Colonic mucosa (tissue), 4 donors: ENCODE measurements at places on chromosomes 16 and 17.

- no peak for DNase-seq
Observed at GRCh38 chr17:59002848-59003247, 103.8 kb downstream of the TRIM37 start.

GRCh38 chr17:15516150-15516549 is 47.1 kb downstream of the TVP23C start:
- DNase-seq, result no peak

- DNase-seq, result no peak
Observed at GRCh38 chr16:67015313-67015731, 13.6 kb upstream of the CBFB start.

DNA sequence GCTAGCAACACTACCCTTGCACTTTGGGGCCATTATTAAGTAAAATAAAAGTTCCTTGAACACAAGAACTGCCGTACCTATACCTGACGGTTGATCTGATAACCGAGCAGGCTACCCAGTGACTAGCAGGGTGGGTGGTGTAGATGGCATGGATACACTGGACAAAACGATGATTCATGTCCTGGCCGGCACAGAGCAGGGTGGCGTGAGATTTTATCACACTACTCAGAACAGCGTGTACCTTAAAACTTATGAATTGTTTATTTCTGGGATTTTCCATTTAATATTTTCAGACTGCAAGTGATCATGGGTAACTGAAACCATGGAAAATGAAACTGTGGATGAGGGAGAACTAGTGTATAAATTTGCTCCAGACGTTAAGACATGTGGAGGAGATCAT is 41.0 kb upstream of the MSI2 start:
- no peak for DNase-seq

- DNase-seq, result no peak
Observed at GRCh38 chr17:49789243-49789578, 730 bp downstream of the KAT7 start.

DNA sequence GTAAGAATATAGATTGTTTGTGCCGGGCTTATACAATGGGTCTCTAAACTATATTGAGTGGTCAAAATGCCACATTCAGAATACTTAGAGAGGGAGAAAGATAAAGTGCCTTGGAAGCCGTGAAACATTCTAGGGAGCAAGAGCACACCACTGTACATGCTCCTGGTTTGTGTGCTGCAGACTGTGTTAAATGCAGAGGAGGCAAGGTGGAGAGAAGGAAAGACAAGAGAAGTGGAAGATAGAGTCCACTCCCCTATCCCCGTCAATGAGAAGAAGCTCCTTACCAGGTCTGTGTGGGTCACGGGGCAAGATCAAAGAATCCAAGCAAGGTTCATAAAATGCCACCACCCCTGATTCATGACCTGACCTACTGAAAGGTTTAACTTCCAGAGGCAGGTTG is 267.1 kb upstream of the TBX2 start:
- no peak for DNase-seq

DNA sequence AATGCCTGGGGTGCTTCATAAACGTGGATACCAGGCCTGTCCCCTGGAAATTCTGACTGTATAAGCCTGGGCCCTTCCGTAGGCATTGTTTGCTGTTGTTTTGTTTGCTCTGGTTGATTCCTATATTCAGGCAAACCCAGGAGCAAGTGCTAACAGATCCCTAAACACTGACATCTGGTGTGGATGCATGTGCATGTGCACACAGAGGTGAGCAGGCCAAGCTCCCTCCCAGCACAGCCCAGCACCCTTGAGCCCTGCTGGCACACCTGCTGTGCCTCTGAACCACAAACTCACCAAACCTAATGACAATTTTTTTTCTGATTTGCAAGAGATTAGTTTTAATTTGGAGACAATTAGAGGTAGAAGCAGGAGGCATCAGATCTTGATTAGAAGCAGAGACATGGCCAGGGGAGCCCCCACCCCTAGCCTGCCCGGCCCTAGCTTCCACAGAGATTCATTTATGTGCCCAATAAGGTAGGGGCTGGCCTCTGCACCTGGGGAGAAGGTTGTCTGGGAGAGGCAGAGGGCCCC is 40.4 kb downstream of the TMEM132E start:
- DNase-seq, result no peak

- DNase-seq, result no peak
Observed at GRCh38 chr17:199191-199604, 17.7 kb upstream of the DOC2B start.

DNA sequence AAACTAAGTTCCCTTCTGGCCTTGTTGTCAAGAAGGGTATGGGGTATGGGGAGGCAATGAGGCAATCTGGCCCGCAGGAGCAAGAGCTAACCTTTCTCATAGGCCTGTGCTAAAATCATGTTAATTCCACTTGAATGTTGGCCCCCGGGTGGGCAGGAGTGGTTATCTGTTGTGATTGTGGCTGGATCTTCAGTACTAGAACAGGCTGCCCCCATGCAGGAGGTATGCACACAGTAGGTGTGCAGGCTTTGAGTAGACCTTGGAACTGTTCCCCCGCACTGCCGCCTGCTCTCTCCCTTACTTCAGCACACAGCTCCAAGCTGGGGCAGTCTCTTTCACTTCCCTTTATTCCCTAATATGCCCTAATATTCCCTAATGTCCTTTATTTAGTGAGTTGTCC is 52.4 kb upstream of the TANGO6 start:
- no peak for DNase-seq

GRCh38 chr17:2591040-2591640 is 2.3 kb upstream of the PAFAH1B1 start:
- DNase-seq, result no peak

GRCh38 chr17:2101448-2102257 is 46.8 kb downstream of the HIC1 start:
- peak; percentile 96 for DNase-seq

DNA sequence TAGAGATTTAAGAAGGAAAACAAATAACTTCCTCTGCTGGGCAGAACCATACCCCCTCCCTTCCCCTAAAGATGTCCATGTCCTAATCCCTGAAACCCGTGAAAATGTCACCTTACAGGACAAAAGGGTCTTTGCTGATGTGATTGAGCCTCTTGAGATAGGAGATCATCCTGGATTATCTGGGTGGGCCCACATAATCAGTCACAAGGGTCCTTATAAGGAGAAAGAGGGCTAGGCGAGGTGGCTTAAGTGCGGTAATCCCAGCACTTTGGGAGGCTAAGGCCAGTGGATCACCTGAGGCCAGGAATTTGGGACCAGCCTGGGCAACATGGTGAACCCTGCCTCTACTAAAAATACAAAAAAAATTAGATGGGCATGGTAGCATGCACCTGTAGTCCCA is 12.0 kb upstream of the SLC39A11 start:
- no peak for DNase-seq

DNA sequence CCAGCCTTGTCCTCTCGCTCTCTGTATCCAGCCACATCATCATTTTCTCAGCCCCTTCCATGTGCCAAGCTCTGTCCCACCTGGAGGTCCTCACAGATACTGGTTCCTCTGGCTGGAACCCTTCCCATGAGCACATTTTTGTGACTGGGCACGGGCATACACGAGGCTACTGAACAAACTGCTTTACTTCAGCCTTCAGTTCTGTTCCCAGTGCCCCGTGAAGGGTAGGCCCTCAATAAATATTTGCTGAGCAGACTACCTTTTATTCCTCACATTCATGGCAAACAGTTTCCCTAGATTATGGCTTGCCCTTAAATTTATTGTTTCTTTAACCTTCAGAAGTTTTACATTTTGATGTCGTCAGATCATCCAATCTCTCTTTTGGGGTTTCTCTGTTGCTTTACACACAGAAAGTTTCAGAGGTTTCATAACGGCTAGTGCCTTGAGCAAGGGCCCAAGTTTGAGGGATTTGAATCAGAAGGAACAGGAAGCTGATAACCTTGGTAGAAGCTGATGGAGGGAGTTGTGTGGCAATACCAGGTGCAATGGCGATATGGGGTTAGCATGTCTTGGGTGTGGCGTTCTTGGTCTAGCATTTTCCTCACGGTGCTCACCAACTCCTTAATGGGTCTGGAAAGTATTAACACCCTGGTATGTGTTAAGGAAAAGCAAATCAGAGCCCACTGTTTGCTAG is 27.8 kb downstream of the TMEM92 start:
- DNase-seq, result no peak
